ENCODE measurements at places on chromosomes 11 and 22. TPM values are rescaled to one million over a fixed set of nuclear protein-coding genes. Genes with fewer than 3 reads are reported as not detected.

GRCh38 chr11:34654483-34655334 lies 33.8 kb downstream of the EHF start:
- no peak for DNase-seq

- DNase-seq = no peak
Measured at GRCh38 chr11:36377759-36378564, 81.9 kb downstream of the PRR5L start.

- no peak for DNase-seq
Measured at GRCh38 chr22:46593996-46594946, 25.9 kb upstream of the GRAMD4 start.

- no peak for DNase-seq
Measured at GRCh38 chr11:71301858-71302533, 49.6 kb upstream of the SHANK2 start.

DNA sequence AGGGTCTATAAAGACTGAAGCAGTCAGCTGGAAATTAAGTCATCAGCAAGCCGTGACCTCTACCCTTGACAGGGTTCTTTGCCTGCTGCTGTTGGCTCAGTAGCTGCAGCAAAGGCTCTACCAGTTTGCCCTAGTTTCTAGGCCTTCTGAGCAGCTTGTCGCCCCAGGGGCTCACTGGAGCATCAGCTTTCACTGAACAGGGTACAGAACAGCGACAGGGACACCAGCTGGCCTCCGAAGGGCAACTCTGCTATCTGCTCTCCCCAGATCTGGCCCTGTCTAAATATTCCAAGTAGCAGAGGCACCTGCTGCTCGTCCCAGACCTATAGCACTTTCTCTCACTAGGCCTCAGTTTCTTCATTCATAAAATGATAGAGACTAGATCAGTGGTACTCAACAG lies 42.4 kb downstream of the SMCO4 start:
- DNase-seq = no peak

GRCh38 chr11:19808076-19808911 lies 95.7 kb downstream of the NAV2 start:
- no peak for DNase-seq

- DNase-seq = peak; percentile 46
Measured at GRCh38 chr11:69518081-69518950, 36.9 kb downstream of the LINC01488 start.

GRCh38 chr11:112310419-112310818 lies 49.8 kb upstream of the PLET1 start:
- no peak for DNase-seq

- DNase-seq = no peak
Measured at GRCh38 chr11:34050581-34051348, 766 bp upstream of the CAPRIN1 start.

GRCh38 chr11:109914038-109914437 lies 179.2 kb upstream of the ZC3H12C start:
- no peak for DNase-seq

DNA sequence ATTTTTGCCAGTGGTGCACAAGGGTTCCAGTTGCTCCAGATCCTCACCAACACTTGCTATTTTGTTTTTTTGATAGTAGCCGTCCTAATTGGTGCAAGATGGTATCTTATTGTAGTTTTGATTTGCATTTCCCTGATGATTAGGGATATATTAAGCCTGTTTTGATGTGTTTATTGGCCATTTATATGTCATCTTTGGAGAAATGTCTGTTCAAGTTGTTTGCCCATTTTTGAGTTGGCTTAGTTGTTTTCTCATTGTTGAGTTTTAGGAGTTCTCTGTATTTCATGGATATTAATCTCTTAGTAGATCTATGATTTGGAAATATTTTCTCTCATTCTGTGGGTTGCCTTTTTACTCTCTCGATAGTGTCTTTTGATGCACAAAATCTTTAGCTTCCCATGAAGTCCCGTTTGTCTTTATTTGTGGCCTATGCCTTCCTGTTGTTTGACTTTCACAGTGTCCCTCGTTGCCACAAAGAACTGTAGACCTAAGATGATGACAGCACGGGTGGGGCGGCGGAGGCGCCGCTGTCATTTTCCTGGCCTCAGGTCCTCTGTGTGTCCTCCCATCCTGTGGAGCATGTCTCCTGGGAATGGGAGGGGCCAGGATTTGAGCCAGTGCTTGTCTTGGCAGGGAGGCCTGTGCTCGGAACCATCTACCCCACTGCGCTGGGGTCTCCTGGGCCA lies 33.5 kb downstream of the LRP5 start:
- DNase-seq = no peak

- no peak for DNase-seq
Measured at GRCh38 chr11:70585236-70585545, 186.9 kb downstream of the CTTN start.

ACP2 gene
- polyA plus RNA-seq = 25.1 TPM

DEUP1 gene
- polyA plus RNA-seq = not detected

AGBL2 gene
- 2.2 TPM for polyA plus RNA-seq

LMO2 gene
- not detected for polyA plus RNA-seq
